ENCODE measurements at places on chromosomes 6 and 20.

DNA sequence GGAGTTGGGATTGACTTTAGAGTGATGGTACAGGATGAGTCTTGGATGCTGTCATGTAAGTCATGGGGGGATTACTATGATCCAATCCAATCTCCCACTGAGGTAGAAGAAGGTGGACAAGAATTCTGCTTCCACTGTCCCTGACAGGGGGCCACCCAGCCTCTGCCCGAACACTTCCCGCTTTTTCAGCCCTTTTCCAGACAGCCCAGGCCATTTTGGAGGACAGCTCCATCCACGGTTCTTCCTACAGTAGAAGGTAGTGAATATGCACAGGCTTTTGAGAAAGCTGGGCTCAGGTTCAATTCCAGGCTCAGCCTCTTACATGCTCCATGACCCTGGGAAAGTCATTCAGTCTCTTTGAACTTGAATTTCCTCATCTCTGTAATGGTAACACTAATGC is 31.0 kb downstream of the TRERF1 start:
- no peak for DNase-seq

DNA sequence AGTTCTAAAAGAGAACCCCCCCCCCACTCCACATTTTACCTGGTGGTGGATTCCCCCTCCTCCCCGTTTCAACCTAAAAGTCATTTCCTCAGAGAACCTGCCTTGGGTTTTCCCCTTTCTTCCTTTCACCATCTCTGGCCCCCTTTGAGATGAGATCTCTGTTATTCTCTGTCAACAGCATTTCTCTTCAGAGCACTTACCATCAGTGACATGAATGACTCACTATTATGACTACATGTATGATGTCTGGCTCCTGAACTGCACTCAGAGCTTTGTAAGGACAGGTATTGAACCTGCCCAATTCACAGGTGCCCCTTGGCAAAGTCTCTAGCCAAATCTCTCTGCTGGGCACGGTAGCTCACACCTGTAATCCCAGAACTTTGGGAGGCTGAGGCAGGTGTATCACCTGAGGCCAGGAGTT is 61.4 kb upstream of the JARID2 start:
- DNase-seq: no peak

DNA sequence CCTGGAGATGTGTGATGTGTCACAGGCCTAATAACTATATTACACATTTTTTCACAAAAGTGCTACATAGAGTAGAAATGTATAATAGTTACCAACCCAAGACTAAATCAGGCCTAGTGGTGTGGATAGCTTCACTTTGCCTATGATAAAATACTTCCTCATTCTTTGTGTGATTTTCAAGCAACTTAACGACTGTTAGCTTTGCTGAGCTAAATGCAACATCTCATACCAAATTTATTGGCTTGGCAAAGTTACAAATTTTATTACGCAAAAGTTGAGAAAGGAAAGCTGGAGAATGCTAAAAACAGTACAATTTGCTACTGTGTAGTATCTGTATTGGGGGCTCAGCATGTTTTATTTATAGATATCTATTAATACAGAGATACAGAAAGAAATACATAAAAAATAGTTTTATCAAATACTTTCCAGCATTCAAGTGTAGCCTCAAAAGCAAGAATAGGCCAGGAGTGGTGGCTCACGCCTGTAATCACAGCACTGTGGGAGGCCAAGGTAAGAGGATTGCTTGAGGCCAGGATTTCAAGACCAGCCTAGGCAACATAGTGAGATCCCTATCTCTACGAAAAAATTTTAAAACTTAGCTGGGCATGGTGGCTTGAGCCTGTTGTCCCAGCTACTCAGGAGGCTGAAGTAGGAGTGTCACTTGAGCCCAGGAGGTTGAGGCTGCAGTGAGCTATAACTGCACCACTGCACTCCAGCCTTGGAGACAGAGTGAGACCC is 3.6 kb upstream of the EDN1 start:
- peak; percentile 93 for DNase-seq

- no peak for DNase-seq
Observed at GRCh38 chr6:158358450-158359077, 46.3 kb downstream of the TULP4 start.

DNA sequence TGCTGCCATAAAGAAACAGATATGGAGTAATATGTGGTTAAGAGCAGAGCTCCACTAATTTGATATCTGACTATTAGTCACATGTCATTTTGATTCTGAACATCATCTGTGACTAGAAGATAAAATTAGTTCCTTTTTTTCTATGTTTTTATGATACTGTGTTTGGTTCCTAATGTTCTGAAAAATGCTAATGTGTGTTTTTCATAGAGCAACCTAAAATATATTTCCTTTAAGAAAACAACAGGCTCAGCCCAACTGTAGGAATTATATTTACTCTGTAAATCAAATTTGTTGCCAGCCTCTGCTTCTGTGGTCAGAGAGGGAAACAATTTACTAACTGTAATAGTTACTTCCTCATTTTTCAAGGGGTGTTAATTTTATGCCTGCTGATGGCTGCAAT is 33.3 kb upstream of the TXLNB start:
- DNase-seq: no peak

GRCh38 chr20:58583176-58583575 is 67.9 kb upstream of the STX16 start:
- no peak for DNase-seq

- DNase-seq: no peak
Observed at GRCh38 chr20:39039261-39039660, 77.1 kb downstream of the DHX35 start.

- DNase-seq: no peak
Observed at GRCh38 chr20:8293750-8294149, 161.7 kb downstream of the PLCB1 start.

DNA sequence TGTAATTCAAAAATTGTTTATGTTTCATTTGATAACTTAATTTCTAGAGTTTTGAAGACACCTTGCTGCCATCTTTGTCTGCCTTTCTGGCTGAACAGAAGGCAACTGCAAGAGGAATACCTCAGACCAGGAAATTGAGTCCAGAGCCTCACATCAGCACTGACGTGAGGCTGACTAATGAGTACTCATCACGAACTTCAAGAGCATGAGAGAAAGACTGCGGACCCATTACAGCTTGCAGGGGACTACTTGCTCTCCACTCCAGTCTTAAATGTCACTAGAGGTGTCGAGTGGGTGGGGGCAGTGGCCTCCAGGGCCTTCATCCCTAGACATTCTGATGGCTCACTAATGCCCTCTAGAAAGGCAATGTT is 109.5 kb upstream of the SSTR4 start:
- DNase-seq: no peak

GRCh38 chr6:31870385-31870921 is 7.8 kb upstream of the NEU1 start:
- no peak for DNase-seq

DNA sequence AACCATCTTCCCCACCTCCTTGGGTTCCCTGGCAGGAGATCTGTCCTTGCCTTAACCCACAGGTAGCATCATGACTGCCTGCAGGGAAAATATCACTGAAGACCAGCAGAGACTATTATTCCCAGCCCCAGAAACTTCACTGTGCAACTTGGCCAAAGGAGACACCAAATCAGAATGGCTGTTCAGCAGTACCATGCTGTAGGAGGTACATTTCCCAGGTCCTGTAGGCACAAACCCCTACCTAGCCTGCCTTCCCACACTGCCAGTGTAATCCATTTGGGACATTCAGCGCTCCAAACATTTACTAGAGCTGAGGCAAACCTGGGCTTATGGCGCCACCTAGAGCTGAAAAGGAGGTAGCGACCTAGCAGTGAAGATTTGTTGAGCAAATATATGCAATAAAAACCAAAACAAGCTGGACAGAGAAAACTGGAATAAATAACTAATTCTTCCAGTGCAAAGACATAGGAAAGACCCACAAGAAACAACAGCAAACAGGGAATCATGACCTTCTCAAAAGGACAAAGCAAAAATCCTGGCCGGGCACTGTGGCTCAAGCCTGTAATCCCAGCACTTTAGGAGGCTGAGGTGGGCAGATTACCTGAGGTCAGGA is 60.3 kb downstream of the VTA1 start:
- DNase-seq: peak; percentile 34

DNA sequence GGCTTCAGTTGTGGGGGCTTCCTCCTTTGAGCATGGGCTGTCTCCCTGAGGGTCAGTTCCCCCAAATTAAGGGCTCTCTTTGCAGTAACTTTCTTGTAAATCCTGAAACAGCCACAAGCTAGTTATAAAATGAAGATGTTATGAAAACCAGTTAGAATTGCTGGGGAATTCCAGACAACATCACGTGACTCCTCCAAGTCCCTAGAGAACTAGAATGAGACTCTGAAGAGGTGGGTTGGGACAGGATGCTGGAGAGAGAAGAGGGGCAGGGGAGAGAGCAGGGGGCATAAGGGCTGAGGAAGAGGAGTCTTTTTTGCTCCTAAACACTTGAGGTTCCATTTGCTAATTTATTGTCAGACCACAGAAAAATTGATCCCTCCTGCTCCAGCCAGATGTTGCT is 380.3 kb downstream of the DHX35 start:
- no peak for DNase-seq

DNA sequence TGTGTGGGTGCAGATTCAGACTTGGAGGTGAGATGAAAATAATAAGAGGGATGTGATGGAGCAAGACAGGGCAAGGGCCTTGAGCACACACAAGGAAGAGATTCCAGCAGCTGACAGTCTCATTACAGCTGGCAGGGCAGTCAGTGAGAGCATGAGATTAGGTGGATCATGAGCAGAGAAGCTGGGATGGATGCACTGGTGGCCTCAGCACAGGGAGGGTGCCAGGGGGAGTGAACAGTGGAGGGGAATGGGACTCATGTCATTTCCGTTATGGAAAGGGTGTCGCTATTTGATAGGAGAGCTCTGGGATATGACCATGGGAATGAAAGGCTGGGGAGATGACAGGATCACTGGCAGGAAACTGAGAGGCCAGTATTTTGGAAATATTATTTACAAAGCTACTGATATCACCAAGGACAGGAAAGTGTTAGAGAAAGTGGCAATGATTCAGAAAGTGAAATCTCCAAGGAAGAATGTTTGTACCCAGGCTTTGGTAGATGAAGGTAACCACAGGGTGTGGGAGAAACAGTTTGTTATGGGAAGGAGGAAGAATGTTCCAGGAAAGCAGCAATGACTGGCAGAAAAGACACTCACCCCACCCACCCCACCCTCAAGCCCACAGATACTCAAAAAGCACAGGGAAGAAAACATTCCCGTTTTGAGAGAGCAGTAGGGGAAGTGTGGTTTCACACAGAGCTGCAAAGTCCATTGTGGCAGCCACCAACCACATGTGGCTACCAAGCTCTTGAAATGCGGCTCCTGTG is 214.7 kb upstream of the PROKR2 start:
- no peak for DNase-seq

DNA sequence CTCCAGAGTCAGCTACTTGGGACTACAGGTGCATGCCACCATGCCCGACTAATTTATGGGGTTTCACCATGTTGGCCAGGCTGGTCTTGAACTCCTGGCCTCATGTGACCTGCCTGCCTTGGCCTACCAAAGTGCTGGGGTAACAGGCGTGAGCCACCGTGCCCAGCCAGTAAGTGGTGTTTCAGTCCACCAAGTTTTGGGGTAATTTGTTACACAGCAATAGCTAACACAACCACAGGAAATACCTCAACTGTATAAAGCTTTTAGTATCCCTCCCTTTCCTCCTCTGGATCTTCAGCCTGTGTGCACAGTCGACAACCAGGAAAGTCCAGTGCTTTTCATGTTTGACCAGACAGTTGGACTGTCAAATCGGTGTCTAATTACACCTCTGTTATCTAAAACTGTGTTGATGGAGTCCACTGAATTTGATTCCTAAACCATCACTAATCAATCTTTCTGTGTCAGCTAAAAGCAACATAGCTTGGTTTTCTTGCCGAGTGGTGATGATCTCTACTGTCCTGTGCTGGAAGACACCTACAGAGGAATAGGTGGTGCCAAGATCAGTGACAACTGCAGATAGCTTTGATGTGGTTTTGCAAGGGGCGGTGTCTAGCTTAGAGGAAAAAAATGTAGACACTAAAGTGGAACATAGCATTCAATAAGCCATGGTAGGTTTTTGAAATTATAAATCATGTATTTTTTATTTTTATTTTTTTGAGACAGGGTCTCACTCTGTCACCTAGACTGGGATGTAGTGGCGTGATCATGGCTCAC is 22.2 kb upstream of the ZBTB2 start:
- DNase-seq: no peak

DNA sequence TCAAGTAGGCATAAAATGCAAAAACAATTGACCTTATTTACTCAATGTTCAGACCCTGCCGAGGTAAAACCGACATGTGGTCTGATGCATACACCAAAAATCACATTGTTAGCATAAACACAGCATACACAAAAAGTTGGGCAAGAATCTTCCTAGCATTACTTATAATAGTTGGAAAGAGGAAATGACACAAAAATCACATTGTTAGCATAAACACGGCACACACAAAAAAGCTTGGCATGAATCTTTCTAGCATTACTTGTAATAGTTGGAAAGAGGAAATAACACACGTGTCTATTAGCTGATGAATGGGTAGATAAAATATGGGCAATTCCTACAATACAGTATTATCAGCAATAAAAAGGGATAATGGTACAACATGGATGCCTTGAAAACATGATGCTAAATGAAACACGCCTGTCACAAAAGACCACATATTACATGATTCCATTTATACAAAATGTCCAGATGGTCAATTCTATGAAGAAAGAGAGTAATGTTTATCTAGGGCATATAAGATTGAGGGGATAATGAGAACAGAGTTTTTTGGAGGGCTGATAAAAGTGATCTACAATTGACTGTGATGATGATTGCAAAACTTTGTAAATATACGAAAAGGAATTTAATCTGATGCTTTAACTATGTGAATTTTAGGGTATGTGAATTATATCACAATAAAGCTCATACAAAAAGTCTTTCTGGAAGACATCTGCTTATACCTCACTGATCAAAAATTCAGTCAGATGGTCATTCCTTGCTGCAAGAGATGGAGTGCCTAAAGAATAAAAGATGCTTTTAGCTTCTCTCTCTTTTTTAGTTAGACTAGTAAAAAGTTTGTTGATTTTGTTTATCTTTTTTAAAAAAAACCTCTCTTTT is 1019.5 kb upstream of the CITED2 start:
- no peak for DNase-seq

DNA sequence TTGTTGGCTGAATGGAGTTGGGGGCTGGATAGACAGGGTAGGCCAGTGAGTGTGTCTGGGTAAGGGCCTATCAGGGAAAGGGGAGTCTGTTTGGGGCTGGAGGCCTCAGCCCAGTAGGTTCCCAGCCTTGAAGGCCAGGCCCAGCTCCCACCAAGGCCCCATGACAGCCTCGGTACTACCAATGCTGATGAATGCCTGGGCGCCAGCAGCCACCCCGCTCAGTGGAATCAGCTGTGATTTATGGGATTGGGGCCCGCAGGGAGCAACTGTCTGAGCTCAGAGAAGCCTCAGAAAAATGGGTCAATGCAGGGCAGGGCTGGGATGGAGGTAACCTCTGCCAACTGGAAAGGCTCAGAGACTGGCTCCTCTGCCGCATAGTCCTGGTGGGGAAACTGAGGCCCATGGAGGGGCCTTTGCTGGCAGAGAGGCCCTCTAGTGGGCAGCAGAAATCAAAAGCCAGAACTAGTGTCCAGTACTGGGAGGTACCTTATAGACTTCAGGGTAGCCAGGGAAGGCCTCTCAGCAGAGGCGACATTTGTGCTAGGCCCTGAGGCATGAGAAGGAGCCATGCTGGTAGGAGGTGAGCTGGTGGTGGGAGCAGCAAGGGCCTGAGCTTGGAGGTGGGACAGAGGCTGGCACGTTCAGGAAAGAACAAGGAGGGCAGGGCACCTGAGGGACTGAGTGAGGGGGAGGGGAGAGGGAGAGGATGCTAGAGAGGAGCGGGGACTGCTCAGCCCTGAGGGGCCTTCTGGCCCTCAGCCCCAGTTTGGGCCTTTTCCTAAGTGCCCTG is 36.4 kb downstream of the DLGAP4 start:
- DNase-seq: no peak

- no peak for DNase-seq
Observed at GRCh38 chr20:16758454-16759180, 10.5 kb downstream of the OTOR start.

Data from fibroblast of skin of left quadriceps (primary cell).